ENCODE measurements at places on chromosomes 12 and 14.

GRCh38 chr12:23744696-23745095 is 204.8 kb downstream of the SOX5 start:
- DNase-seq = no peak

GRCh38 chr12:53612978-53613377 is 13.2 kb downstream of the ATF7 start:
- DNase-seq = no peak

- DNase-seq = no peak
Observed at GRCh38 chr12:112480931-112481330, 62.2 kb downstream of the PTPN11 start.

- DNase-seq = no peak
Observed at GRCh38 chr14:23145794-23146350, 26.8 kb upstream of the CEBPE start.
